ENCODE measurements at places on chromosomes 7 and 10.

GRCh38 chr7:6294839-6295238 lies 22.4 kb upstream of the CYTH3 start:
- no peak for DNase-seq

DNA sequence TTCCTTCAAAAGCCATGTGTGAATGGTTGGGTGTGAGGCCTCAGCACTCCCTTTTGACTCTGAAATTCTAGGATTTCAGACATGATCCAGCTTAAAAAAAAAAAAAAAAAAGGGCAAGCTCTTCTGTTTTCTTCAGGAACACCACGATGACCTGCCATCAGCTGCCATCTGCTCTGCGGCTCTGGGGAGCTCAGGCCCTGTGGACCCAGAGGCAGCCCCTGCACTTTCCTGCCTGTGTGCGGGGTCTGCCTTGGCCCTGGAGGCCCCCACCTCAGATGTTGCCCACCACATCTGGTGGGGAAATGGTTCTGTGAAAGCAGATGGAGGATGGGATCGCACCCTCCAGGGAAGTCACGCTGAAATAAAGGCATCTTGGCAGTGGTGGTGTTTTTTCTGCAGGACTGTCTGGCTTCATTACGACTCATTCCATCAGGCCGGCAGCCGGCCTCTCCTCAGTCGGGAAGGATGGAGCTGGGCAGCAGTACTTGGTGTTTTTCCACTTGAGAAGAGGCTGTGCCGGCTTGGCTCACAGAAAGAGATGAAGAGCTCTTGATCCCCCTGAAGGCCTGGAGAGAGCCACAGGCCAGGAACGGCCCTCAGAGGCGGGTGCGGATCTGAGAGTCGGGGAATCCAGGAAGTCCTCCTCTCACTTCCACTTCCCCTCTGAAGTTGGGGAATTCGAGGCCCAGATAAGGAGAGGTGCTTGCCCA lies 66.1 kb upstream of the AQP1 start:
- DNase-seq = no peak

GRCh38 chr7:45162311-45162845 lies 4.8 kb downstream of the RAMP3 start:
- DNase-seq = no peak

DNA sequence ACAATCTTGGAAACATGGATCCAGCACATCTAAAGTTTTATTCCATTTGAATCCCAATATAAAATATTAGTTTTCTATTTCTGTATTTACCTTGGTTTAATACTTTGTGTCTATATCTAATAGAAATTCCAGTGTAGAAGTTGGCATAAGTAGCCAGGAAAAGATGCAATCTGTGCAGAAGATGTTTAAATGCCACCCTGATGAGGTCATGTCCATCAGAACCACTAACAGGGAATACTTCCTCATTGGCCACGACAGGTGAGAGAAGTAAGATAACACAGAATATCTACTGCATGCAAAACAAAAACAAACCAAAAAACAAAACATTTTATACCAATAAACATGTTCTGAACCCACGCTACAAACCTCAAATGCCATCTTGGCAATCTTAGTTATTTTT lies 15.7 kb downstream of the PLEKHS1 start:
- DNase-seq = no peak

GRCh38 chr7:34341326-34341725 lies 316.7 kb upstream of the NPSR1 start:
- no peak for DNase-seq

DNA sequence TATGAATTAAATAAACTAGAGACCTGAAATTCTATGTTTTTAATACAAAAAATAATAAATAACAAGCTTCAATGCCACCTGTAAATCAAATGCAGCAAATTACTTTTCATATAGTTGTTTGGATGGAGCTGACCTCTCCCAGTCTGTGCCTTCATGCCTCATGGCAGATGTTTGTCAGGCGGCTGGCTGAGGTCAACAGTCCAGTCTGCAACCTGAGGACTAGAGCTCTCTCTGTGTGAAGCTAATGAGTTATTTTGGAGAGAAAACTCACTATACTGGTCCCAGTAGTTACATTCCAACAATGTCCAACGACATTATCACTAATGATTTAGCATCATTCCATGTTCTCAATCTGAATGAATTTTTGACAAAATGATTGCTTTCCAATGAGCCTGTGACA lies 746.2 kb upstream of the POM121L12 start:
- DNase-seq = no peak

DNA sequence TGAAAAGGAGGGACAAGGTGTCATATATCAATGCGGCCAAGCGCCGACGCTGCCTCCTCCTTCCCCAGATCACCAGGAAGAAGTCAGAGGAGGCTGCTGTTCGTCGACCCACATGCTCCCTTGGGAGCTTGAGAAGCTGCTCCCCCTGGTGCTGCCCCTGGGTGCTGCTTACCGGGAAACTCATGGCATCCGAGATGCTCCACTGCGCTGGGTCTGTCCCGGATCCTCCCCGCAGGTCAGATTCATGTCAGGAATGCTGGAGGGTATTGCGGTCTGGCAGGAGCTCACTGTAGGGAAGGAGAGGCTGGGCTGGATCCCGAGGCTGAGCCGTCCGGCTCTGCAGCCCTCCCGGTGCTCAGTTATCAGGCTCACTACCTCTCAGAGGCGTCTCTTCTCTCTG lies 123.7 kb upstream of the FAM20C start:
- DNase-seq = no peak

- DNase-seq = no peak
These were observed 91.1 kb upstream of the CARD11 start for GRCh38 chr7:3134745-3135144.

GRCh38 chr10:6136215-6137201 lies 47.7 kb downstream of the RBM17 start:
- DNase-seq = no peak
